GM04503 (cell line): ENCODE measurements at places on chromosomes 11 and 22.

DNA sequence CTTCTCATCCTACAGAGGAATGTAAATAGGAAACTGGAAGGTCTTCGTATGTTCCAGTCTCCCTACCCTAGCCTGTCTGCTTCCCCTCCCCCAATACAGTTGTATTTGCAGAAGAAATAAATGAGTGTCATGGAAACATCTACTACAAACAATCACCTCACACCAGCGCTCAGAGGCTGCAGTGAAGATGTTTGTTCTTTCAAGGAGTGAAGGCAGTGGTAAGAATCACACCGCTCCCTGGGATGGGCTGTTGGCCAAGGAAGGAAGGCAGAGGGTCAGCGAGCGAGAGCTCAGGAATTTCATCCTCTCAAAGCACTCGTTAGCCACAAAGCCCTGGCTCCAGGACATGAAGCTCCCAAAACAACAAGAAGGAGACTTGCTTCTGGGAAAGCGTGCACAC lies 1.1 kb upstream of the IGSF9B start:
- DNase-seq = no peak

- DNase-seq = no peak
Measured at GRCh38 chr11:87299041-87299481, 261.3 kb downstream of the TMEM135 start.

GRCh38 chr11:130524132-130524790 lies 75.8 kb downstream of the ADAMTS15 start:
- DNase-seq = no peak

DNA sequence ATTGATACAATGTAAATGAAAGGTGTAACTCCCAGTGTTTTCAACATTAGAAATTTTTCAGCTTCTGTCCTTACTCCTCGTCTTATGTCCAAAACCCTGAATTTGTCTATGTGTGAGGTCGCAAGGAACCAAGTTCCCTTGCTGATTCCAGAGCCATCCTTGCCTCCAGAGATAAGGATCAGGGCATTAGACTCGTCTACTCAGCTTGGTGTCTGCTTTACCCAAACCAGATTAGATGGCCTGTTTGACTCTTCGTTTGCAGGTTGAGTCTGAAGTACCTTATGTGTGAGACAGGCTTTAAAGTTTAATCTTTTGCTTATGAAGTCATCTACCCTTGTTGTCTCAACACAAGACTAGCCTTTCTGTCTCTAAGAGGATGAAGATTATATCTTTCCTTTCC lies 55.6 kb downstream of the SPECC1L start:
- no peak for DNase-seq

GRCh38 chr11:19313140-19313539 lies 72.4 kb upstream of the E2F8 start:
- DNase-seq = no peak

DNA sequence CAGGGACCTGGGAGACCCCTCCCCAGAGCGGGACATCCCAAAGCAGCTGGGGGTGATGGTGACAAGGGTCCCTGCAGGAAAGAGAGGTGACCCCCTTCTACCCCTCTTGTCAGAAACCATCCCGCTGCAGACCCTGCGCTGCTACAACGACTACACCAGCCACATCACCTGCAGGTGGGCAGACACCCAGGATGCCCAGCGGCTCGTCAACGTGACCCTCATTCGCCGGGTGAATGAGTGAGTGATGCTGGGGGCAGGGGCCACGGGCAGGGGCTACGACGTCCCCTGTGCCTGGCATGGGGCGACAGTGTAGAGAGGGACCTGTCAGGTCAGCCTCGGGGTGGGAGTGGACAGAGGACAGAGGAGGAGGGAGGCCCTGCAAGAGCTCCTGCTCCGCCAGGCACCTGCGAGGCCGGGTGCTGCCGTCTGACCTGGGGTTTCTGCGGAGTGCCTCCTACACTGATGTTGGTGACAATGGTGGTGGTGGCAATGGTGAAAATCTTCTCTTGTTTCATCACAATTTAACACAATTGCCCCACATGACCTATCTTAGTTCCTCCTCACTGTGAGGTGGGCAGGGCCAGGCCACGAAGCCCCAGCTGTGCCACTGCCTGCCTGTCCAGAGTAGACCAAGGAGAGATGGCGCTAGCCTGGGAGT lies 9.8 kb downstream of the CSF2RB start:
- no peak for DNase-seq

- DNase-seq = no peak
Measured at GRCh38 chr11:74583024-74583624, 9.3 kb upstream of the POLD3 start.

GRCh38 chr11:65643971-65644370 lies 6.1 kb downstream of the SIPA1 start:
- DNase-seq = no peak

GRCh38 chr22:20240900-20241299 lies 27.2 kb downstream of the RTN4R start:
- DNase-seq = no peak

GRCh38 chr22:39556970-39557841 lies 13.3 kb upstream of the CACNA1I start:
- no peak for DNase-seq

- DNase-seq = no peak
Measured at GRCh38 chr11:61917334-61918109, at the start of gene RAB3IL1. Gene RAB3IL1, minus strand, starts transcription at chr11:61917566. Its CDS starts 199 bp downstream, at chr11:61917367.
